ENCODE measurements at places on chromosomes 11 and 22.

DNA sequence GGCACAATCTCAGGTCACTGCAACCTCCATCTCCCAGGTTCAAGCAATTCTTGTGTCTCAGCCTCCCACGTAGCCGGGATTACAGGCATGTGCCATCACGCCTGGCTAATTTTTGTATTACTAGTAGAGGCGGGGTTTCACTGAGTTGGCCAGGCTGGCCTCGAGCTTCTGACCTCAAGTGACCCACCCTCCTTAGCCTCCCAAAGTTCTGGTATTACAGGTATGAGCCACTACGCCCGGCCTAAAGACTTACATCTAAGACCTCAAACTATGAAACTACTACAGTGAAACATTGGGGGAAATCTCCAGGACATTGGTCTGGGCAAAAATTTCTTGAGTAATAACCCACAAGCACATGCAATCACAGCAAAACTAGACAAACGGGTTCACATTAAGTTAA is 13.8 kb upstream of the FAM181B start:
- DNase-seq = no peak

DNA sequence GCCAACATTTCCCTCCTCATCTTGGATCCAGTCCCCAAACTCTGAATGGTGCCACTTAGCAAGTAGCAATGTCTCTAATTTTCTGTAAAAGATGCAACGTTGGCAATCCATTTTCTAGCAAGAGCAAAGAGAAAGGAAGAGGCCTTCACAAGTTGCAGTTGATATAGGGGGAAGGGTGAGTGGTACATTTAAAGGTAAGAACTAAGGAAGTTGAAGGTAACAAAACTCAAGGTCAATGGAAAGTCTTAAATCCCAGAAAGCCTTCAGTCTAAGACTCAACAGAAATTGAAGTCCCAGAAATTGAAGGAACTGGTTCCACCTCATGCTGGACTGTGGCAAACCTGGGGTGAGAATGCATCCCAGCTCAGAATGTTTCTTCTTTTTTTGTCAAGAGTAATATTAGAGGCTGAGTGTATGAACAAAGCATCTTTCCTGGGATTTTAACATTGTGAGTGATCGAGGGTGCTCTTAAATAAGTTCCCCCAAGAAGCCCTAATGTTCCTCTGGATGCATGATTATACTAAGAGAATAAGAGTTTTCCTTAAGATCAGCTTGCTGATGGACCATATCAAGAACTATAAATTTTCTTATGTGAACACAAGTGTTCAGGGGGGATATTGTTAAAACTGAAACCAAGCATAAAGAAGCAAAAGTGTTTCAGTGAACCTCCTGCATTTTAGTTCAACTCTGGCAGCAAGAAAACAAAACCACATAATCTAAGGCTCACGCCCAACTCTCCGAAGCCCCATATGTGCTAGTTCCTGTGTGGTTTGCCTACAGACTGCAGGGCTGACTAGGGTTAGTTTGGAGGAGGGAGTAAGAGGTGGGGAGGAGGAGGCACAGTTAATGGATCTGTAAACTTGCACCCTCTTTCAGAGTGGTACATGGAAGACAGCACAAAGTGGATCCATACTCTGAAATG is at the start of gene GRAP2:
GRAP2 (plus strand) TSS at position 779 of the 922 bp plus-strand sequence. CDS start 46,023 bp downstream, outside the sequence.
- DNase-seq = peak; percentile 79

DNA sequence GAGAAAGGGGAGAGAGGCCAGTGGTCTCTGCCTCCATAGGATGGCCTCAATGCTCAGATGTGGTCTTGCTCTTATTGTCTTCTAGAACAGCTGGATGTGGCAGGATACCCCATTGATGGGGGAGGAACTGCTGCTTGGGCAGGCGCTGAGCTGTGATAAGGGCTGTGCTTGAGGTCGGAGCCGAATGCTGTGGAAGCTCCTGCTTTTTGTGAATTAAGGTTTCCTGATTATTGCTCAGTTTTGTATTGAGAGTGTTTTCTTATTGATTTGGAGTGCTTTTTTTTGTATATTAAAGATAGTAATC is 57.2 kb downstream of the CABIN1 start:
- peak; percentile 84 for DNase-seq

GRCh38 chr11:100340466-100341319 is 346.4 kb upstream of the ARHGAP42 start:
- DNase-seq = peak; percentile 19

- DNase-seq = no peak
Observed at GRCh38 chr11:100789500-100789899, 102.4 kb downstream of the ARHGAP42 start.

GRCh38 chr11:73017024-73017751 is 124.9 kb downstream of the FCHSD2 start:
- peak; percentile 68 for DNase-seq

GRCh38 chr11:2745511-2745910 is 45.7 kb upstream of the KCNQ1OT1 start:
- no peak for DNase-seq

Data from OCI-M1 (cell line).